ENCODE measurements at places on chromosomes 1 and 21.

GRCh38 chr1:161009602-161010211 lies 11.2 kb downstream of the F11R start:
- DNase-seq = no peak

DNA sequence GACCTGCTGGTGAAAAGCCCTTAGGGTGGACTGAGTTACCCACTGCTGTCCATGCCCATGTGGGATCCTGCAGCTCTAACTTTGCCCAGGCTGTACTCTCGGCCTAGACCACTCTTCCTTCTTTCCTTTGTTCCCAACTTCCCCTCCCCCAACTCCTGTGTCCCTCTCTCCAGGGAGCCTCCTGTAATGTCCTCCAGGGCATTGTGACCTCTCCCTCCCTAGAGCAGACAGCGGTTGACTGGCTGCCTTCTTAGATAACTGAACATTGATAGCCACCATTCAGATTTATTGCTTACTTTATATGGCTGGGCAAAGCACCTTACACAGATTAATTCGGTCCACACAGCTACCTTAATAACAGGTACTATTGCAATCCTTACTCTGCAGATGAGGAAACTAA lies 5.0 kb downstream of the RUNX1 start:
- DNase-seq = no peak

GRCh38 chr1:226026833-226027232 lies 27.7 kb upstream of the SDE2 start:
- DNase-seq = no peak

DNA sequence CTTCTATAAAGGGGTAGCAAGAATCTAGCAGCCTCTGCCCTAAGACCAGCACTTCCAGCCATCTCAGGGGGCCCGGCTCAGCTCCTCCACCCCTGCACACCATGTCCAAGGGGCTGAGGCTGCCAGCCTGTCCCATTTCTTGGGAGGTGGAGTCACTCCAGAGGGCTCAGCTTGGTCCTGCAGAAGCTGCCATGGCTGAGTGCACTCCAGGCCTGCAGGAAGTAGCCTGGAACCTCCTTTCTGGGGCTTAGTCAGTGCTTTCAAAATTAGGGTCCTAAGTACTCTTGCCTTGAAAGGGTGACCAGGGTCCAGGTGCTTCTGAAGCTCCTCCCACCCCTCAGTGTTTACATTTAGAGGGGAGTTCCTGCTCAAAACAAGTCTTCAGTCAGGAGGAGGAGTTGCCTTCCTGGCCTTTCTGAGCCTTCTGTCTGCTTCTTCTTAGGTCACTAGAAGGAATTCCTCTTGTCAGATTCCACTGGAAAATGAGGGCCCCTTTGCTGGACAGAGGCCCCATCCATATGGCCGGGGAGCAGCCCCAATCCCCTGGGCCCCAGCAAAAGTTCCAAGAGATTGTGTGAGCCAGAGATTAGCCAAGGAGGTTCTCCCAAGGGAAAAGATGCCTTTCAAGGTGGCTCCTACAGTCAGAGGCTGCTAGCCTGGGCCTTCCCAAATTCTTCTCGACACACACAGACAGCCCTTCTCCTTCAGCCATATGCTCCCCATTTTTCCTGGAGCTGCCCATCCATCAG lies 128.1 kb upstream of the VAMP3 start:
- DNase-seq = peak; percentile 33

DNA sequence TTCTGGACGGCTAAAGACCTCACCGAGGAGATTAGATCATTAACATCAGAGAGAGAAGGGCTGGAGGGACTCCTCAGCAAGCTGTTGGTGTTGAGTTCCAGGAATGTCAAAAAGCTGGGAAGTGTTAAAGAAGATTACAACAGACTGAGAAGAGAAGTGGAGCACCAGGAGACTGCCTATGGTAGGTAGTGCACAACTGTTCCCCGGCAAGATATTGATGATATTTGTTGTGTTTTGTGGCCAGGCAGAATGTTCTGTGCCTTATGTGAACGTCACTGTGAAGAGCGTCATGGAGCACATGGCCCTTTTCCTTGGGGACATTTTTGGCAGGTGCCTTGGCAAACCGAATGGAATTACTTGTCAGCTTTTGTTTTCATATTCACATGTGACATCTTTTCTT lies 191.7 kb downstream of the DISC1 start:
- no peak for DNase-seq

GRCh38 chr21:39066829-39067780 lies 116.1 kb downstream of the PSMG1 start:
- no peak for DNase-seq

- DNase-seq = no peak
Measured at GRCh38 chr1:211586538-211586937, 7.6 kb upstream of the SLC30A1 start.

- no peak for DNase-seq
Measured at GRCh38 chr1:178086294-178086693, 7.6 kb upstream of the RASAL2 start.

DNA sequence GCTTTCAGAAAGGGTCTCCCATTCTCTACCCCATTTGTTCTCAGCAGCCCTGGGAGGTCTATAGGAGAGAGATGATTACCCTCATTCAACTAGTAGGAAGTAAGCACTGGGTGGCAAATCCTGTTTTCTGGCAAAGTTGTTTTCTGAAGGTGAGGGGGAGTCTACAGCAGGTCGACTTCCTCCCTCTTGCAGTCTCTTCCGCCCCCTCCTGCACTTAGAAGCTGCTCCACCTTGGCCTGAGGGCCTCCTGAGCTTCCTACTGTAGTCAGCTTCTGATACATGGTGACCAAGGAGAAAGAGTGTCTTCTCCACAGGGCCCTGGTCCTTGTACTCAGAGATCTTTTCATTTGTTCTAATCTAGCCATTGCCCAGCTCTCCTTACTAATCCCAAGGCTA lies 93.1 kb downstream of the RGL1 start:
- no peak for DNase-seq

- no peak for DNase-seq
Measured at GRCh38 chr21:38310646-38311485, 54.1 kb downstream of the KCNJ15 start.

DNA sequence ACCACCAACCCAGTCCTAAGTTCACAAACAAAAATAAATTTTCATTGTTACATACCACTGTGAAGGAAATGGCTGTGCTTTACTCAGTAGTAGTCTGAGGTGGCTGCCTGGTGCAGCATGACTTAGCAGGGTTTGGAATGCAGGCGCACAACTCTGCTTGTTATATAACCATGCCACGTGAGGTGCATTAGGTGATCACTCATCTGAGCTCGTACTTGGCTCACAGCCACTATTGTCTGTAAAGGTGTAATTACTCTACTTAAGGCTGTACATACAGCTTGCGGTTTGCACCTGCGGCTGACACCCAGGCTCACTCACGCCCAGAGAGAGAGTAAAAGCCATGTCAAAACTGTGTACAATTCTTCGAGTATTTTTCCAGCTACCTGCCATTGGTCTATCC lies 599.4 kb downstream of the LTN1 start:
- peak; percentile 18 for DNase-seq

GRCh38 chr1:2032737-2033136 lies 13.6 kb downstream of the GABRD start:
- no peak for DNase-seq

DNA sequence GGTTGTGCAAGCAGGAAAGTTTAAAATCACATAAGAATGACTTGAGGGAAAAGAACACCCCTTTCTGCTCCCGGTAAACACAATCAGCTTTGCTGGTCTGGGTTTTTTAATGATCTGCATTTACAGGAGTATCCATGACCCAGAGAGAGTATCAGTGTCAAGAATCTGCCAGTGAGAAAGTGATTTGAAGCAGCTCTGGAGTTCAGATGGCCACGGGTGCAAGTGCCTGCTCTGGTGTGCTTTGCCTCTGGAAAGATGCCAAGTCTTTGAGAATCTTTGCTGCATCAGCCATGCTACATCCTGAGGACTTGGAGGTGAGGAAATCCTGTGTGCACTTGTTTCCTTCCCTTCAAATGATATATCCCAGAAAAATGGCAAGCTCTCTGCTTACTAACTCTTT lies 18.6 kb upstream of the MYSM1 start:
- DNase-seq = no peak

DNA sequence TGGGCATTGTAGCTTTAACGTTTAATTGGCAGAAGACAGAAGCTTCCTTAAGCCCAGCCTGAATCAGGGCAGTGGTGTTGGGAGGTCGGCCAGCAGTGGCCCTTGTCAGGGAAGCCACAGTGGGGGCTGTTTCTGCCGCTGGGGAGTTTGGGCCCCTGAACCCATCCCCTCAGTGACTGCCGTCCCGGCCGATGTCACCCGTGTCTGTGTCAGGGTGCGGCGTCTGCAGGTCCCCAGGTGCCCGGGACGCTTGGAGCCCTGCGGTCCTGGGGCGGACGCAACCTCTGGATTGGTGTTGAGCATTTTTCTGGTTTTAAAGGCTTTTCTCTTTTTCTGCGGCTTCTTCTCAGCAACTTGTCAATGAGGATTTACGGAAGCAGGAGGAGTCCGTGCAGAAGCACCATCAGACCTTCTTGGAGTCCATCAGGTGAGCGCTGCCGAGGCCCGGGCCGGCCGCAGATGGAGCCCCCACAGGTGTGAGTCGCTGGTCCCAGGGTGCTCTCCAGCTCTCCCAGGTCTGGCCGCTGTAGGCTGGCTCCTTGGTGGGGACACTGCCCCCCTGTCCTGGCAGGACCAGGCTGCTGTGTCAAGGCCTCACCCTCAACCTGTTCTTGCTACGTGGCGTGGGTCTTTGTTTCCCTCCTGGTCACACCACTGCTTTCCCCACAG lies 2.3 kb downstream of the ATAD3C start:
- DNase-seq = no peak

DNA sequence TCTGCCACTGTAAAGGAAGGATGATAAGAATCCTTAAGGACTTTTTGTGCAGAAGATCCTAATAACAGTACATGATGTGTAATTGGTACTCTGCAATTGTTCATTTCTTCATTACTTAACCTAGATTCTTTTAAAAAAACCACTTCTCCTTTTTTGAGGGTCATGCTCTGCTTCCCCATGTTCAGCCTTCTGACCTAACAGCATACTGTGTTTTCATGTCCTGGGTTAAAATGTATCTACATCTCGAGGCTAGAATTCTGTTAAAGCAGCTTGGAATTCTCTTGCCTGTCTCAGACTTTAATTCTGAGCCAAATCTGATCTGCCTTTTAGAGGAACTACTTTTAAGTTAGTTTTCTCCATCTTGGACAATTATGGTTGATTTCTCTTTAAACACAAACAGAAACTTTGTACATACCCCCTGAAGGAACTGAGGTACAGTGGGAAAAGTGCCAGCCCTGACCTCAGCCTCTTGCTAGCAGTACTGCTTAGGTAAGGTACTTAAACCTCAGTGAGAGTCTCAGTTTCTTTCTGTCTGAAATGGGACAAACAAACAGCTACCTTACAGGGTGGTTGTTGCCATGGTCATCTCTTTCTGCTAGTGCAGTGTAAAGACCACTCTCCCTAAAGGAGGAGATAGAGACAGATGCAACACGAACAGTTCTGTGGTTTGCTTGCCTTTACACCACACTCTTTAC lies 103.2 kb upstream of the DYNLT5 start:
- DNase-seq = no peak

- DNase-seq = no peak
Measured at GRCh38 chr1:42773420-42773819, 6.4 kb downstream of the C1orf50 start.

Measured in left renal cortex interstitium (tissue), 4 donors.